Bronchial smooth muscle cell (primary cell): ENCODE measurements at places on chromosomes 16 and 17. TPM values are rescaled to one million over a fixed set of nuclear protein-coding genes. Genes with fewer than 3 reads are reported as not detected.

Gene PLK1
- 2.4 and 3.5 TPM in 2 replicates for total RNA-seq

Gene PIRT
- total RNA-seq = under 0.01 TPM in 1 of 2 replicates, not detected in the other

Gene ACACA
- total RNA-seq = 47.0 and 55.7 TPM in 2 replicates

Gene SPATA32
- not detected in 2 replicates for total RNA-seq

Gene TTYH2
- total RNA-seq = 5.2 and 5.7 TPM in 2 replicates

Gene SYCE1L
- 0.17 and 0.32 TPM in 2 replicates for total RNA-seq
